Brain (organoid and tissue), 16 donors: ENCODE measurements at places on chromosomes 3 and 15. TPM values are rescaled to one million over a fixed set of nuclear protein-coding genes. Genes with fewer than 3 reads are reported as not detected.

Gene TMEM44
- 20.1 TPM for polyA plus RNA-seq

Gene GOLGA8S
- polyA plus RNA-seq: not detected

Gene PAQR5
- 1.1 TPM for polyA plus RNA-seq

Gene NR1D2
- 14.3 TPM for polyA plus RNA-seq

Gene FAM3D
- not detected for polyA plus RNA-seq

Gene FBLN2
- 3.6 TPM for polyA plus RNA-seq

Gene C3orf22
- not detected for polyA plus RNA-seq

Gene IL17RD
- 6.1 TPM for polyA plus RNA-seq

Gene AZI2
- polyA plus RNA-seq: 11.0 TPM

Gene MCF2L2
- polyA plus RNA-seq: 8.1 TPM

Gene UQCC5
- 30.1 TPM for polyA plus RNA-seq

Gene ATP10A
- 2.7 TPM for polyA plus RNA-seq
